Right cardiac atrium (tissue), 5 donors: ENCODE measurements at places on chromosomes 5 and 9. TPM values are rescaled to one million over a fixed set of nuclear protein-coding genes. Genes with fewer than 3 reads are reported as not detected.

DNA sequence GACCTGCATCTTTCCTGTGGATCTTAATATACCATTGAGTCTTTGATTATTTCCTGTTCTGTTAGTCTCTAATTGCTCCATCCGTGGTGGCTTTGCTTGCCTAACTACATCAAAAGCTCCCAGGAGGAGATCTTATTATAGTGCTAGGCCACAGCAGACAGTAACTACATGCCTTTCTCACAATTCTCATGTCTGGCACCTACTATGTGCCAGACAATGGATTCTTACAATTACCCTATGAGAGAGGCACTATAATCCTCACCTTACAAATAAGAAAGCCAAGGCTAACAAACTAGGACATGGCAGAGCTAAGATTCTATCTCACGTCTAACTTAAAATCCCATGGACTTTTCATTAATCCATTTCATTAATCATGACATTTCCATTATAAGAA lies 70.3 kb upstream of the TARS1 start:
- no peak for DNase-seq

DNA sequence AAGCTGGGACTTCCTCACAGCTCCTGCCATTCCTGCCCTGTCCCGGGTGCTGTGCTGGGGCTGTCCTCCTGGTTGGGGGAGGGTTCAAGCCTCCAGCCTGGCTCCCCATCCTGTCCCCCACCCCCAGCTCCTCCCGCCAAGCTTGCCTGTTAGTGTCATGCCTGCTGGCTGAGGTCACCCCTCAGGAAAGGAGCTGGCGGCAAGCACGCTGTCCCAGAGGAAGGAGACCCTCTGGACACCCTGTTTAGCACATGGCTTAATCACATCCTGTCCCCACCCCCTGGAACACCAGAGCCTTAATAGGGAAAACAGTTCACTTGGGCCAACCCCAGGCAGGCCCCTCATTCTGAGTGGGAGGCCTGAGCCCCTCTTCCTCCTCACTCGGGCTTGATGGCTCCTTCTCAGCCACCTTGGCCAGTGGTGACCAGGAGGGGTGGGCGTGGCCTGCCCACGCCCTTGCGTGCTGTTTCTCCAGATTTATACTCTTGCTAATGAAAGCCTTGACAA lies 9.2 kb upstream of the PHYHD1 start:
- DNase-seq = peak; percentile 83

- DNase-seq = no peak
These were observed 100.8 kb upstream of the DHFR start for GRCh38 chr5:80755626-80756025.

- DNase-seq = no peak
These were observed 75.6 kb upstream of the SLC44A1 start for GRCh38 chr9:105168870-105169319.

- no peak for DNase-seq
These were observed 212.5 kb downstream of the FANCC start for GRCh38 chr9:95104980-95105379.

DNA sequence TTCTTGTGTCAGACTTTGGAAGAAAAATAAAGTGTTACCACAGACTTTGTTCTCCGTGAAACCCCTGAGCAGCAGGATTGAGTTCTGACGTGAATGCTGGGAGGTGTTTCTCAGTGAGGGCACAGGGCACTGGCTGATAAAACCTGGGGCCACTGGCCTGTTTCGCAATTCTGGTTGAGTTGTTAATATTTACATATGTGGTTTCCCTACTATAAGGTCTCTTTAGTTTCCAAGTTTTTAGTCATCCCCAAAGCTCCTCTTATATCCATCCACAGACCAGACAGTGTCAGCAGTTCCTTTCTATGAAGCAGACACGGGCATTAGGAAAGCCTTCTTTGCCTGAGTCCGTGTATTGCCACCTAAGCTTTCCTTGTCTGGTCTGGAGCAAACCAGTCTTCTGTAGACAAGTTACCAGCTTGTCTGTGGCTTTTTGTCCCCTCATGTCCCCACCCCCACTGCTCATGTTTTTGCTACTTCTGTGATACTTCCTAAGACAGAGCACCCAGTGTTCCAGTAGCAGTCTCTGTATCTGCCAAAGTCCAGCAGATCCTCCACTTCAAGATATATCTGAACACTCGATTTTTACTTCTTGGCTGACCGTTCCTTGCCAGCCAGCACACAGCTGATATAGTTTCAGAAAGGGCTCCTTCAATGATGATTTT lies 42.0 kb downstream of the ACO1 start:
- no peak for DNase-seq

DNA sequence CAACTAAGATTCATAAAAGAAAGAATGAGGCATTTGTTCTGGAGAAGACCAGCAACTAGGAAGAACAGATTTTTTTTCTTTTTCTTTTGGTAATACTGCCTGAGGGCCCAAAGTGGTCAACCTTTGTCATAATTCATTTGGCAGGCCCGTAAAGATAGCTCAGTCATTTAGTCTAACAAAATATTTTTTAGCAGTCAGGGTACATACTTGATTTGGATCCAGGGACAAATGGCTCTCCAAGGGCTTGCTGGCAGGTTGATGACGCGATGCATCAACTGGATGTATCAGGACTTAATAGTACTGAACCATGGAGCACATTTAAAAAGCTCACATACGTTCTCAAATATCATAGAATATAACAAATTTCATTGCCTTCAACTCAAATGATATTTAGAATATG lies 203.4 kb upstream of the ZNF608 start:
- DNase-seq = no peak

DNA sequence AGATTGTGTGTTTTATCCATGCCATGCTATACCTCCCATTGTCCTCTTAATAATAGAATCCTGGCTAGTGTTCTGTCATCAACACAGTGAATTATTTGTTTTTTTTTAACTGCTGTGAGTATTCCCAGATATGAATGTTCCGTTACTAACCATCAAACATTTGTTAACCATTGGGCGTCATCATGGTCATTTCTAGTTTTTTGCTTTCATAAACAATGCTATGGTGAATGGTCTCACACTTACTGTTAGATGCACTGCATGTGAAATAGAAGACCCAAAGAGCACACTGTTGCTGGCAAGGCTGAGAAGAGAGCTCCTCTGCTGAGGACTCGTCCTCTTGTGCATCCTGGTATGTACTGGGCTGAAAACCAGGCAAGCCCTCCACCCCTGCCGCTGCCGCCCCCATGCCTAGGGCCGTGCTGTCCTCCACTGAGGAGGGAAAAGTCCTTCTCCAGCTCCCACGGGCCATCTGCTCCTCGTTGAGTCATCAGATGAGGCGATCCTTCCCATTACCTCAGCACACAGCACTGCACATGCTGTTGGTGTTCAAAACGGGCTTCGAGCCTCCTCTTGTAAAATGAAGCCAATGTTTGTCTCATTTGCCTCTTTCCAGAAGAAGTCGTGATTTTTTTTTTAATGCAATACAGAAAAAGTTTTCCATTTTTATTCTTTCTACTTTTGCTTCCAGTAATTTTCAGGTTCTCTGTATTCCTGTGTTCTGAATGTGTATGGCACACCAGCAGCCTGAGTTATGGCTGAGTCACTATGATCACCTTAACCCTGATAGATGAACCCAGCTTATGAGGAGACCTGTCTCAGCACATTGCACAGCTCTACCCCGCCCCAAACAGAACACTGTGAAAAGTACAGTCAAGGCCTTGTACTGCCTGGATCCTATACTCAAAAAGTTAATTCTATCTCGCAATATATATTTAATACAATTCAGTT lies 219.0 kb downstream of the AOPEP start:
- peak; percentile 71 for DNase-seq

DNA sequence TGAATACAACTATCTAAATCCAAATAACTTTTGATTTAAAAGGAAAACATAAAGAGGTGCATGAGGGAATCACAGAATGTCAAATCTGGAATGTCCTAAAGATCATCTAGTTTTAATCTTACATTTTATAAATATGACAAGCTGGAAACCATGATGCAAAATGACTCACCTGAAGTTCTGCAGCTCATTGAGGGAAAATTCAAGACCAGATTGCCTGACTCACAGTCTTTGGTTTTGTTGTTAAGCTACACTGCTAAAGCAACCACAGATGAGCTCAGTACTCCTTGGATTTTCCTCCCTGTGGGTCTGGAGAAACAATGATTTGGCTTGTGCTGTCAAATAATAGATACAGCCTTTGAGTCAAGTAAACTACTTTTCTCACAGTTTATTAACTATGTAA lies 19.1 kb upstream of the EDIL3 start:
- no peak for DNase-seq

Gene MYMK
- not detected for total RNA-seq

Gene SPATA6L
- 1.6 TPM for total RNA-seq

GRCh38 chr5:133926489-133927299 lies 41.7 kb downstream of the C5orf15 start:
- no peak for DNase-seq

GRCh38 chr5:137191179-137191578 lies 307.9 kb downstream of the SPOCK1 start:
- DNase-seq = no peak

Gene PLAC8L1
- total RNA-seq = not detected

DNA sequence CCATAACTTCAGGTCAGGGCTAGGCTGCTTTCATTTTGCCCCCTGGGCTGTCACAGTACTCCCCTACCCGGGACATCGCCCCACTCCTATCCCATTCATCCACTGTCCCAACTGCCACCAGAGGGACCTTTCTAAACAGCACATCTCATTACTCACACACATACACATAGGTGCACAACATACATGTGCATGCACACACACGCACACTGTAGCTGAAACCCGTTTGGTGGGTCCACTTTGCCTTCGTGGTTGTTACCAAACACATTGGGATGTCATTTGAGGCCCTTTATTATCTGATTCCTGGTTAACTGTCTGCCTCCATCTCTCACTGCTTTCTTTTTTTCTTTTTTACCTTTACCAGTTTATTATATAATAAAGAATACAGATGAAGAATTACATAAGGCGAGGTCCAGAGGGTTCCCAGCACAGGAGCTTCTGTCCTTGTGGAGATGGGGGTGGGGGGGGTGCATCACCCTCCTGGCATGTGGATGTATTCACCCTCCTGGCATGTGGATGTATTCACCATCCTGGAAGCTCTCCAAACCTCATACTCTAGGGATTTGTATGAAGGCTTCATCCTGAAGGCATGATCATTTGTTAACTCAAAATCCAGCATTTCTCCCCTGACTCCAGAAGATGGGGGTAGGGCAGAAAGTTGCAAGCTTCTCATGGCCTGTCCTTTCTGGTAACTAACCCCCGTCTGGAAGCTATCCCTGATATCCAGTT lies 186.0 kb downstream of the GOLPH3 start:
- no peak for DNase-seq

- DNase-seq = no peak
These were observed 24.5 kb upstream of the LAMC3 start for GRCh38 chr9:130984521-130984920.

GRCh38 chr5:78706825-78707224 lies 58.3 kb upstream of the LHFPL2 start:
- DNase-seq = no peak

- no peak for DNase-seq
These were observed 430.8 kb upstream of the TNC start for GRCh38 chr9:115548609-115549260.

DNA sequence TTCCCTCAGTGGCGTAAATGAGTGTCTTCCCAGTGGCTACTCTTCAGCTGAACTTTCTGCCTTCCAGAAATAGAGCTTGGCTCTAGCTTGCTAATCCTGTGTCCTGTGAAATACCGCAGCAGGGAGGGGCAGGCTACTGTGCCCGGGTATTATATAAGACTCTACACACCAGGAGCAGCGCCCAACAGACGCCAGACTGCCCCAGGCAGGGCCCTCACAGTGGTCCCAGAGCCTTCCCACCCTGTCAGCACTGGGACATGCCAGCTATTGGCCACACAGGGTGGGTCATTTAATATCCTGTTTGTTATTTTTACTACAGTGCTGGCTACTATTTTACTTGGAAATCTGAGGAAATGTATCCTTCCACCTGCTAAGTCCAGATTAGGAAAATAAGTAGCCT lies 121.0 kb downstream of the FEM1C start:
- DNase-seq = peak; percentile 89

DNA sequence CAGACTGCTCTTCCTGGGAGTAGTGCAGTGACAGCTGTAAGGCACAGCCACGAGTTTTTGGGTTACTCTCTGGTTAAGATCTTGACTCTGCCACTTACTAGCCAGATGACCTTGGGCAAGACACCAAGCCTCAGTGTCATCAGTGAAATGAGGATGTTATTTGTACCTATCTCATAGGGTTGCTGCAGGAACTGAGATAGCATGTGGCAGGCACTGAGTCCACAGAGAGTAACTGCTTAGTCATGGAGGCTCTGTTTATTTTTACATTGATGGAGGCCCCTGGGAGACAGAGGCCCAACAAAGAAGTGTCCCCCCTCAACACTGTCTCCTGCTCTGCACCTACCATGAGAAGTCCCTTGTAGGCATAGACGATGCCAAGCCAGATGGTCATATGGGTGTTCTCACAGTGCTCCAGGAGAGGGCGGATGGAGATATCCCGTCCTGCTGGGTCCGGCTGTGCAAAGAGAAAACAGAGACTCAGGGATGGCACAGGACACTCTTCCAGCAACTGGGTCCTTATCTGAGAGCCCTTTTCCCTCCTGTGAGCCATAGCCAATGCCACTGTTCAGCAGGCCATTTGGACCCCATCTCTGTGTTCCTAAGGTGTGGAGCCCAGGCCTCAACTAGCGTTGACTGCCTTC lies 55.4 kb upstream of the TBC1D2 start:
- DNase-seq = no peak

DNA sequence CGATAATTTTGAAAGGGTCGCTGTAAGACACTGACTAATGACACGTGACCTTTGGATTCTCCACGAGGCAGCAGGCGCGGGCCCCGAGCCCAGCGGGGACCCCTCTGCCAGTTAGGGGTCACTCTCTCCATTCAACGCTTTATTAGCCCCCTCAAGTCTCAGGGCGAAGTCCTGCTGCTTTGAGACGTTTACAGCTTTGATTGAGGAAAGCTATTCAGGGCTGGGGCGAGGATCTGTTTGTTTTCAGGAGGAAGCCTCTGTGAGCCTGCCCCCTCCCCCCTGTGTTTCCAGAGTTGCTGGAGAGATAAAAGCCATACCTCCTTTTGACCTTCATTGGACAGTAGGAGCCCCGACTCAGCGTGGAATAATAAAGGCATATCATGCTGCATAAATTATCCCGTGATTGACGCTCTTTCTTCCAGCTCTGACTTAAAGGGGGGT lies 31.4 kb upstream of the MSX2 start:
- no peak for DNase-seq

Gene PRLR
- 0.88 TPM for total RNA-seq

DNA sequence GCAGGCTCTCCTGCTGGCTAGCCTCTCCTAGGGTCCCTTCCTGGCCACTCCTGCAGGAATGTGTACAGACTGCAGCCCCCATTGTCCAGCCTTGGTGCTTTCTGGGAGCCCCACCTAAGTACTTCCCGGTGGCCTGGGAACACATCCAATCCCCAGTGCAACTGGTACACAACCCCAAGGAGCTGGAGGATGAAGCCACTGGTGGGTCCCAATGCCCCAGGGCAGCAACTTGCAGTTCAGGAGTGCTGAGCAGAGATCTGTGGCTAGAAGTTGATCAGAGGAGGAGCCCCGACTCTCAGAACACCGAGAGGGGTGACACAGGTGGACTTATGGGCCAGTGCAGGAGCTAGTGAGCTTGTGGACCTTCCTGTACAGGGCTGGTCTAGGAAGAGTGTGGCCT lies 1093.7 kb upstream of the ACO1 start:
- no peak for DNase-seq
